ENCODE measurements at places on chromosomes 16 and 17.

- no peak for DNase-seq
These were observed 930.7 kb downstream of the CDH8 start for GRCh38 chr16:61105544-61105943.

DNA sequence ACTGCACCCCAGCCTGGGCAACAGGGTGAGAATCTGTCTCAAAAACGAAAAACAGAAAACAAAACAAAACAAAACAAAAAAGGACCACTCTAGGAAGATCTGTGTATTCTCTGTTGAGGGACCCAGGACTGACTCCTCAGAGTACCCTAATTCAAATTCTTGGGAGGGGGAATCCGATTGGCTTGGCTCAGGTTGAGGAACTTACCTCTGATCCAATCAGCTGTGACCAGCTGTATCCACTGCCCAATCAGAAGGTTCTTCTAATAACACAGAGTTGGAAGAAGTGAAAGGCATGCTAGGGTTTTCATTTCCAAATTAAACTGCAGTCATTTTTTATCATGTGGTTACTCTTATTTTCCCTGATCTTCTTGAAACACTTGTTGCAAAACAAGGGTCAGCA is 105.9 kb upstream of the CACNG3 start:
- DNase-seq, result no peak

- no peak for DNase-seq
These were observed 76.0 kb downstream of the N4BP1 start for GRCh38 chr16:48533931-48534330.

DNA sequence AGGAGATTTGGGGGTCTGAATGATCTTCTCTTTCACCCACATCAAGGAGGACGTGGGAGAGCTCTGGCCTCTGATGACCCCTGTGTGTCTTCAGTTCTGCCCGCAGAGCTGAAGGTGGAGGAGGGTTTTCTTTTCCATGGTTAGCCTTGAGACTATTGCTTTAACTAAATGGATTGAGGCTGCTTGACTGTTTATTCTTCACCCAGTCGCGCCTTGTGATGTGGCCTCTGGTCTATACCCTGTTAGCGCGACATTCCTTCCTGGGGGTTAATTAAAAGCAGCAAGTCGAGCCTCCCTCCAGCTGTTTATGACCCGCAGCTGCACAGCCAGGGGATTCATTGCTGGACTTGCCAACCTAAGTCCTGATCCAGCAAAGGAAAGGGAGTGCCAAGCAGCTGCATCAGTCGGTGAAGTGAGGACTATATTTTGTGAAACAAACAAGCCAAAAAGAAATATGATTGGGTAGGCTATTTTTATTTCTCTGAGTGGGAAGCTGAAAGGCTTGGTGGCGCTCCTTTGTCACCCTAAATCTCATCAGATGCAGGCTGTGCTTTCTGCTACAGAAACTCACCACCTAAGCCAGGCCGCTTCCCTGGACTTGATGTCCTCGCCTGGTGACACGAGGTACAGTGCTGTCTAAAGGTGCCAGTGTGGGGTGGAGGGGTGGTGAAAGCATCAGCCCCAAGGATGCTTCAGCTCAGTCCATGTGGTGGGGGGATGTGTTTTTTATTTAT is 11.0 kb upstream of the SEC14L1 start:
- DNase-seq, result no peak

GRCh38 chr16:29848420-29849297 is 14.4 kb downstream of the CDIPT start:
- DNase-seq, result peak; percentile 80

DNA sequence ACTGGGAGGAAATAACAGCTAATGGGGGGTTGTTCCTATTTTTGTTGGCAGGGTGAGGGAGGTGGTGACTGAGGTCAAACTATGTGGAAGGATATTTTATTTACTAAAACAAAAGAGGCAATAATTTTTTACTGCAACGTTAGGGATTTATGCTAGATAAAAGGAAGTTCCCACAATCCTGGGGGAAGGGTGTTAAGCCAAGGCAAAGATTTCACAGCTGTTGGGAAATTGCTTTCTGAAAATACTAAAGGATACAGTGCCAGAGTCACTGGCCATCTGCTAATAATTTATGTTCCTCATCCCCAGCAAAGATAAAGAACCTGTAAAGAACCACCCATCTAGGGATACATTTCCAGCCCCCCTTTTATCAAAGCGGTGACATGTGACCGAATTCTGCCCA is 756.0 kb upstream of the RBFOX1 start:
- DNase-seq, result no peak

DNA sequence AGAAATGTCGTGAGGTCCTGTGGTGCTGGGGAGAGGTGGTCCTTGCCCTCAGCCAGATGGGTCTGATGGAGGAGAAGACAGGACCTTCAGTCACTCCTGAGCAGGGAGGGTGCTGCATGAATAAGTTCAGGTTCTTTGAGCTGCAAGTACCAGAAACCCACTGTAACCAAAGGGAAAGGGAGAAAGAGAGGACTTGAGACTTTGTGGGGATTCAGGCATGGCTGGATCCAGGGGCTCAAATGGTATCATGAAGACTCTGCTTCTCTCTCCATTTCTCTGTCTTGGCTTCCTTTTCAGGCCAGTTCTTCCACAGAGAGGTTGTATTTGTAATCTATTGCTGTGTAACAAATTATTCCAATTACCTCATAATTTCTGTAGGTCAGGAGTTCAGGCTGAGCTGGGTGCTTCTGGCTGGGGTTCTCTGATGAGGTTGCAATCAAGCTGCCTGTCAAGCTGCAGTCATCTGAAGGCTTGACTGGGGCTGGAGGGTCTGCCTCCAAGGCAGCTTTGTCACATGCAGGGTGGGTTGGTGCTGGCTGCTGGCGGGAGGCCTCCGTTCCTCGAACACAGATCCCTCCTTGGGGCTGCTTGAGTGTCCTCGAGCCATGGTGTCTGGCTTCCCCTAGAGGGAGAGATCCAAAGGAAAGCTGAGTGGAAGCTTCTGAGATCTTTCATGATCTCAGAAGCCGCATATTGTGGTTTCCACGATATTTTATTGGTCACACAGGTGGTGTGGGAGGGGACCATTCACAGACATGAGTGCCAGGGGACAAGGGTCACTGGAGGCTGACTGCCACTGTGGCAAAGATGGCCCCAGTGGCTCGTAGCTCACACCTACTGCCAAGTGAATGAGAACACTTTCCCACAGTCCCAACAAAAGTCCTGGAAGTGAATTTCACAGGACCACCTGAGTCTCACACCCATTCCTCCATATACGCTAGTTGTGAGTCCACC is 5.9 kb upstream of the ADCY7 start:
- no peak for DNase-seq

DNA sequence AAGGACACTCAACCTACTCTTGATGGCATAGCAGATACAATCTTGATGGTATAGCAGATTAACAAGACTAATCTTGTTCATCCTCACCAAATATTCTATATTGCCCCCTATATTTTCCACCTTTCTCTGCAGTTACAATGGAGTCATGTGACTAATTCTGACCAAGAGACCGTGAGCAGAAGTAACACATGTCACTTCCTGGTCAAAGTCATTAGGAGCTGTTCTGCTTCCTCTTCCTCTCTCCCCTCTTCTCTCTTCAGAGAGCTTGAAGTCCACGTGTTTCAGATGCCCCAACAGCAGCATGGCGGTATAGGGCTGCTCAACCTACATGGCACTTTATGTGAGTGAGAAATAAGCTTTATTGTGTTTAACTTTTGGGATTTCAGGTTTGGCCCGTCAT is 55.3 kb upstream of the ERCC4 start:
- no peak for DNase-seq

DNA sequence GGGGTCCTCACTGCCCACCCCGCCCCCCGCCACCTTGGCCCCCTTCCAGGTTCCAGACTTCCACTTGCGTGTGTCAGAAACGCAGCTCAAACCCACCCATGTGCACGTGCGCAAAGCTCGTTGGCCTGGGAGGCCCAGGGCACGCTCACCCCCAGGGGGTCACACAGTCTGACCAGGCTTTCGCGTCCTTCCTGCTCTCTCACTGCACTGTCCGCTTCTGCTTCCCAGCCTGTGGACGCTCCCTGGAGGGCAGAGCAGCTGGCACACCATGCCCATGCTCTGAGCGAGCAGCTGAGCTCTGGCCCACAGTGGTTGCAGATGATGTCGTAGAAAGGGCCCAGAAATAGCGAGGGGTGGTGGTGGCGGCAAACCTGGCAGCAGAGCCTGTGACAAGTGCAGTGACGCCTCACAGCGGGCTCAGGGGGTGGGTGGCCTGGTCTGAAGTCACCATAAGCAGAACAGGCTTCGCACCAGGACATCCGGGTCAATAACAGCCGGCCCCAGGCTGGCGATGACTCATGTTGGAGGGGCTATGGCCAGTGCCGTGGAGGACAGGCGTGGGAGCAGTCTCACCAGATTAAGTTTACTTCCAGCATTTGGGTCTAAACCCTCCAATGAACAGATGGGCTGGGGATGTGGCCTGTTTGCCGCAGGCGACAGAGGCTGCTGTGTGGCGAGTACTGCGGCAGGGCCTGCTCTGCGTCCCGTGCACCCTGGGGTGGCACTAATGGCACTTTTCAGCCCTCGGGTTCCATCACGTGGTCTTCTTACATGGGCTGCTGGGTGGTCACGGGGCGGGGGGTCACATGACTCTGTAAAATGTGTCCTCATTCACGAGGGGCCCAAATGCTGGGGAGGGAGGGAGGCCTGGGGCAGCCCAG is 49.0 kb downstream of the NT5M start:
- no peak for DNase-seq

DNA sequence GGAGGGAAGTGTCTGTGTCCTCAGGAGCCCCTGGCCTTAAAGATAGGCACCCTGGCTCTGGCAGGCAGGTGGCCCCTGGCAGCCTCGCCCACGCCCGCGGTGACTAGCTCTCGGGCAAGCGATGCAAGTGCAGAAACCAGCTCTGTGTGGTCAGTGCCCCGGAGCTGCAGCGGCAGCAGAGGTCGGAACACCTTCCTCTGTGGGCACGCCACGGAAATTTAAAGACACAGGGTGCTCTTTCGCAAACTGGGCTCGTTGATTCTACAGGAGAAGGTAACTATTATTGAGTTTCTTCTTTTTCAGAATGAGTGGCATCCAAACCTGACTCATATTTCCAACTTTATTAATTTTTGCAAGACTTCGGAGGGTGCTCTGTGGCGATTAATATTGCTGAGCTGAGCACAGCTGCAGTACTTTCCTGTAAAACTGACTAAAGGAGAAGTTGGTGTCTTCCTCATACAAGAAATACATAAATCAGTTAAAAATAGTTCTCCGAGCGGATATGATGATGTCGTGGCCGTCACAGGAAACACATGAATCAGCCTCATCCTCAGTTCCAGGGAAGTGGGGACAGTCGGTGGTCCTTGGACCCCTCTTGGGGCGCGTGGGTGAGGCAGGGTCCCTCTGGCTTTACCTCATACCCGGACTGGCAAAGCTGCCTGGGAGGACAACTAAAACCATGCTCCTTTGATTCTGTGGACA is 120.2 kb downstream of the METRNL start:
- peak; percentile 80 for DNase-seq

DNA sequence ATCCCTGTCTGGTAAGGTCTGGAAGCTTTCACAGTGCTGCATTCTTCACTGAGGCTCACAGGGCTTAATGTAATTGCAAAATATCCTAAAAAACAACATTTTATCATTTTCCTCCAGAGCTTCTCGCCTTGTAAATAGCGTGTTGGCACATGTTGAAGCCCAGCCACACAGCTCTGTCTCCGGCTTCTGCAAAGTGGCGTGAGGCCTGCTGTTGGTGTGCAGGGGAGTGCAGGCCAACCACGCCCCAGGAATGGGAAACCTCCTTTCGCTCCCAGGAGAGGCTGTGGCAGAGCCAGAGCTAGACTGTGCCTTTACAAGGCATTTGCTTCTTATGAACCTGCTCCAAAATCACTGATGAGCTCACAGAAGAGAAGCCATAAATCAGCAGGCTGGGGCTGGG is 248.2 kb upstream of the MAF start:
- no peak for DNase-seq

GRCh38 chr17:70076189-70076588 is 1.2 kb downstream of the KCNJ16 start:
- no peak for DNase-seq

GRCh38 chr16:72896485-72897118 is 151.3 kb downstream of the ZFHX3 start:
- no peak for DNase-seq

DNA sequence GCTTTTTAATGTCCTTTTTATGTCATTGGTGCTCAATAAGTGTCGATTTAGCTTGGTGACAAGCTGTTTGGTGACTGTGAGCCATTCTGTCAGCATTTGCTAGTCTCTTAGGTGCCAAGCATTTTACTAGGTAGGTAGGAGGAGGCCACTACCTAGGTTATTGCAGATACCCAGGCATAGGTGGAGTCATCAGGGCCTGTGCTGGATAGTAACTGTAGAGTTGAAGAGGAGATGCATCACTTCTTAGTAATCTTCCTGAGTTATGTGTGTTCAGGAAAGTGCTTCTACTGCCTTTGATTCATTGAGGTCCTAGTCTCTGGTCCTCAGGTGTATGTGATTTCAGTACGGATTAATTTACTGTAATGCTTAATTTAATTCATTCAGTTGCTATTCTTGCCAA is 17.7 kb downstream of the USP10 start:
- DNase-seq, result no peak

DNA sequence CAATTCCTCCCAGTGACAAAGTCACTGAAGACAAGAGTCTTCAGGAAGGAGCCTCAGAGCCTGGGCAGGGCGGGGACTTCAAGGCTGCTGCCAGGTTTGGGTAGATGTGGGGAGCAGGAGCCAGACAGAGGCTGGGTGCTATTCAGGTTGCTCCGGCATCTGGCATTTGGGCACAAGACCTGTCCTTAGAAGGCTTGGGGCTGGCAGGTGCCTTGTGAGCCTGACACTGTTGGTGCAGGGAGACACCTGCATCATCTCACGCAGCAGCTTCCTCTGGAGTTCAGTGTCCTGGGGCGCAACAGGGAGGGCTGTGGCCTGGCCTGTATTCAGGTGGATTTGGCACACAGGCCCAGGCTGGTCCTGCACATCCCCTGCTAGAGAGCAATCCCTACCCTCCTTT is 65.0 kb downstream of the MPRIP start:
- no peak for DNase-seq

GRCh38 chr17:14840616-14841231 is 424.4 kb downstream of the PMP22 start:
- DNase-seq, result no peak

GRCh38 chr17:36475346-36475970 is 11.0 kb upstream of the ZNHIT3 start:
- DNase-seq, result no peak

- no peak for DNase-seq
These were observed 22.2 kb upstream of the ATP2A3 start for GRCh38 chr17:3986270-3986938.

- no peak for DNase-seq
These were observed 14.6 kb downstream of the LRRC36 start for GRCh38 chr16:67341250-67341649.

DNA sequence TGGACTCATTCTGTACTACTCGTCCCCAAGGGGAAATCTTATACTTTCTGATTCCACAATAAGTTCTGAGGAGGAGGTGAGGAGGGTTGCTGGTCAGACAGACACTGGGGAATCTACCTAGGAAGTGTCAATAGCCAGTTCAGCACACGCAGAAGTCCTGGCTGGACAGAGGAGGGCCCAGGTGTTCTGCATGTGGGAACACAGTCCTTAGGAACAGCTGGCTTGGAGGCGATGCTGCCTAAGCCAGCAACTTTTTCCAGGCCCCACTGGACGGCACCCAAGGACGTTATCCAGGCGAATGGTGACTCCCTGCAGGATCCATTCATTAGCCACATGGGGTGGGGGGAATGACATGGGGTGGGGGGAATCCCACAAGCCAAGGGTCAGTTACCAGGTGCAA is 29.9 kb upstream of the WFIKKN2 start:
- no peak for DNase-seq

Measured in CD4-positive, alpha-beta T cell treated with Interleukin-1 beta for 1 hour (primary cell).